ENCODE measurements at places on chromosomes 12 and 14. TPM values are rescaled to one million over a fixed set of nuclear protein-coding genes. Genes with fewer than 3 reads are reported as not detected.

GRCh38 chr12:121649819-121650353 is 19.6 kb downstream of the MORN3 start:
- DNase-seq, result peak; percentile 58

DNA sequence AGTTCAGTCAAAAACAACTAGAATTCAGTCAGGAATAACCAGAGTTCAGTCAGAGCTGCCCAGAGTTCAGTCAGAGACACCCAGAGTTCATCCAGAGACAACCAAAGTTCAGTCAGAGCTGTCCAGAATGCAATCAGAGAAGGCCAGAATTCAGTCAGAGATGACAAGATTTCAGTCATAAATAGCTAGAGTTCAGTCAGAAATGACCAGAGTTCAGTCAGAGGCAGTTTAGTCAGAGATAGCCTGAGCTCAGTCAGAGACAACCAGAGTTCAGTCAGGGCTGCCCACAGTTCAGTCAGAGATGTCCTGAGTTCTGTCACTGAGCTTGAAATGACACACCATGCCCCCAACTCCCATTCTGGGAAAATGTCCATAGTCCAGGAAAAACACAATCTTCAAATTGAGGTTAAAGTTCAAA is 1102.8 kb downstream of the BCL11B start:
- DNase-seq, result no peak

GRCh38 chr12:104006929-104007328 is 41.3 kb downstream of the TDG start:
- no peak for DNase-seq

GRCh38 chr14:93970585-93970964 is 5.8 kb downstream of the ASB2 start:
- peak; percentile 80 for DNase-seq

DNA sequence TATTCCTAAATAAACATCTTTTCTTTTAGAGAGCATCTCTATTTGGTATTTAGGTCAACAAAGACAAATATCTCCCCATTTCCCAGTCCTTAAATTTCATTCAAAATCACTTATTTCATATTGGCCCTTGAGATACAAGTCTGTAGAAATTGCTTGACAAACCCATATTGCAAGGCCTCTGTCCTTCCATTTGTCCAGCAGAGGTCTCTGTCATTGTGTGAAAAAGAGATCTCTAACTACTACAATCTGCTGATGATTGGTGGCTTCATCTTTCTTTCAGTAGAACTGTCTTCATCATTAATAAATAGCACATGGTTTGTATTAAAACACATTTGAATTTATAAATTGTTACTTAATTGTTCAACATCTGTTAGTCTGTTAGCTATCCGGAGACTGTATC is 252.6 kb downstream of the ACSS3 start:
- no peak for DNase-seq

- DNase-seq, result no peak
These were observed 63.5 kb upstream of the MBIP start for GRCh38 chr14:36383767-36384431.

DNA sequence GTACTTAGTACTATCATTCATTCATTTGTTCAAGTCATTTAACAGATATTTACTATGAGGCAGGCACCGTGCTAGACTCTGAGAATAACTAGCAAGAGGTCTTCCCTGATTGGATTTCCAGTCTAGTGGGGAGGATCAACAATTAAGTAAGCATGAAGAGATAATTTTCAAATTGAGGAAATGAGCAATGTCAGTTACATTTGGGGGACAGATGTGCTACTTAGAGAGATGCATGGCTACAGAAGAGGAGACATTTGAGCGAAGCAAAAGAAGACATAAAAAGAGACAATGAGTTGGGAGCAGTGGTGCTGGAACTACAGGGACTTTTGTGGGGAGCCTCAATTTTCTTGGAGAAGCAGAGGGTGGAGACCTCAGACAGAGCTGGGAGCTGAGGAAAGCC is 7.7 kb downstream of the KCNA5 start:
- no peak for DNase-seq

POTEG gene
- total RNA-seq, result not detected

DNA sequence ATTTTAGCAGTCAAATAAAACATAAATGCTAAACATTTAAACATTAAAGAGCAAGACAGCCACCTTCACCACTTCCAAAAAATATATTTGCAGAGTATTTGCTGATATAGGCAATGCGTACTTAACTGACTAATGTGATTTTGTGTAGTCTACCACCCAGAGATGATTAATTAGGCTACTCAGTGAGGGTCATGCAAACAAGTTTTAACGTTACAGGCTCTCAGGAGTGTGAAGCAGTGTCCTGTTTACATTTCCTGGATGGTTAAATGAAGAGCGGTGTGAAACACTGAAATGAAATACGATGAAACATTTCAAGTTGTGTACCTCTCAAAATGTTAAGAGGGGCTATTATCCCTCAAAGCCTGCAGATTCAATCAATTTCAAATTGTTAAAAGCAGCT is 165.8 kb upstream of the LRIG3 start:
- DNase-seq, result no peak

- no peak for DNase-seq
These were observed 39.9 kb downstream of the DNAI7 start for GRCh38 chr12:25155022-25155576.

NTN4 gene
- total RNA-seq, result 0.25 TPM

GRCh38 chr14:56102941-56103340 is 15.3 kb upstream of the PELI2 start:
- DNase-seq, result no peak

- DNase-seq, result no peak
These were observed 370.2 kb upstream of the CCDC196 start for GRCh38 chr14:66115740-66116502.

- no peak for DNase-seq
These were observed 77.6 kb upstream of the NID2 start for GRCh38 chr14:52146504-52146903.

LPAR5 gene
- total RNA-seq, result 8.0 TPM

DNA sequence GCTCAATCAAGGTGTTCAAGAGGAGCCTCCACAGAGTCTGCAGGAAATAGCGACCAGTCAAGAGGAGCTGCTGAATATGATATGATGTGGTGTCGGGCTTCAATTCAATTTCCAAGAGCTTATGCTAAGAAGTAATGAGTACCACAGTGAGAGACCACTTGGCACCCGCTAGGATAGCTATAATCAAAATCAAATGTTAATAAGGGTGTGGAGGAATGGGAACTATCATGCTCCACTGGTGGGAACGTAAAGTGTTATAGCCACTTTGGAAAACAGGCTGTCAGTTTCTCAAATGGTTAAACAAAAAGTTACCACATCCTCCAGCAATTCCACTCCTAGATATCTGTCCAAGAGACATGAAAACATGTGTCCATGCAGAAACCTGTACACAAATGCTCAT is 6.7 kb downstream of the POLR3B start:
- DNase-seq, result no peak

GUCY2C gene
- not detected for total RNA-seq

NANOG gene
- total RNA-seq, result not detected

DNA sequence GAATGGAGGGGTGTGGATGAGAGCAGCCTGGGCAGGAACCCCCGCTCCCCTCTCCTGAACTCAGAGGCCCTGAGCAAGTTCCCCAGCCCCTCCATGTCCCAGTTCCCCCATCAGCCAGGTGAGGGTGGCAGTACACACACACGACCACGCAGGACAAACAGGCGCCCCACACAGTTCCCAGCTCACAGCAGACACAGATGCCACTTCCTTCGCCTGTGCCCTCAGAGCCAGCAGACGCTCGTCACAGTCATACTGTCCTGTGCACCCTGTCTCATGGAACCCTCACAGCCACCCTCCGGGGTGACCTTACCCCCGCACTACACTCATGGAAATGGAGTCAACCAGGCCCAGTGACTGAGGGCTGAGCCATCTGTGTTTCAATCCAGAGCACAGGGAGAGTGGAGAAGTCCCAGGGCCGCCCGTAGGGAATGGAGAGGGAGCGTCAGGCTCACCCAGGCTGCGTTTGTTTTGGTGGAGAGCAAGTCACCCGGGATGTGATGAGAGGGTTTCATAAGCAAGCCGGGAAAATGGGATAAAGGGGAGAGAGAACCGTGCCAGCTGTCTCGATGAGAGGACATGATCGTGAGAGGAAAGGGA is 47.5 kb upstream of the DYNC1H1 start:
- DNase-seq, result no peak

DNA sequence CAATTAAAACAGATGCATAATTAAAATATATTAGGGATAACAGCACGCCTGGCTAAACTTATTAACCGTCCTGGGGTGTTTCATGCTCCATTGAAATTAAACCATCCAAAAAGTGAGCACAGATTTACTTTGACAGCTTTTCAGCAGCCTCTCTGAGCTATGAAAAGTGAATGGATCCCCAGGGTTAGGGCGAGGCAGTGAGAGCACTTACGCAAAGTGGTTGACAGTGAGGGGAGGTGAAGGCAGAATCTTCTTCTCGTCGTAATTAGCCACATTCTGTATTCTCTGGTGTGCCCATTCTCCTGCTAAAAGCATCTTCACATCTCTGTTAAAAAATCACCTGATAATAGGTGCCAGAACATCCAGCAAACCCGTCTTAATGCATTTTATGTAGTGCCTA is 1.9 kb downstream of the TMTC2 start:
- no peak for DNase-seq

C1RL gene
- 26.5 TPM for total RNA-seq

DNA sequence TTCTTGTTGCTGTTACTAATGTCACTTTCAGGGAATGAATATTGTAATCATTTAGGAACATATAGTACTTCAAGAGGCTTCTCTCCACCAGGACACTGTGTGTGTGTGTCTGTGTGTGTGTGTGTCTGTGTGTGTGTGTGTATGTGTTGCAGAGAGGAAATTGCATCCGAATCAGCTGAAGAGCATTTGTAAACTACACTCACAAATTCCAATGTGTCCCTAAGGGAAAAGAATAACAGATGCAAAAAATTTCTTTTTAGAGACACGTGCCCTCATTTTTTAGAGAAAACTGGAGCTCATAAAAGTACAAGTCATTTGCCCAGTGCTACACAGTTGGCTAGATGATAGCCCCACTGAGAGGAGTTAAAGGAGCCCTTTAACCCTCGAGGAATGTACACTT is 168.8 kb downstream of the ANO4 start:
- DNase-seq, result no peak

GALNT8 gene
- 1.8 TPM for total RNA-seq

- DNase-seq, result no peak
These were observed 1006.7 kb downstream of the DIO2 start for GRCh38 chr14:79204591-79204990.

SLC11A2 gene
- 36.4 TPM for total RNA-seq

CCNT1 gene
- total RNA-seq, result 57.4 TPM

OTX2 gene
- not detected for total RNA-seq

DNA sequence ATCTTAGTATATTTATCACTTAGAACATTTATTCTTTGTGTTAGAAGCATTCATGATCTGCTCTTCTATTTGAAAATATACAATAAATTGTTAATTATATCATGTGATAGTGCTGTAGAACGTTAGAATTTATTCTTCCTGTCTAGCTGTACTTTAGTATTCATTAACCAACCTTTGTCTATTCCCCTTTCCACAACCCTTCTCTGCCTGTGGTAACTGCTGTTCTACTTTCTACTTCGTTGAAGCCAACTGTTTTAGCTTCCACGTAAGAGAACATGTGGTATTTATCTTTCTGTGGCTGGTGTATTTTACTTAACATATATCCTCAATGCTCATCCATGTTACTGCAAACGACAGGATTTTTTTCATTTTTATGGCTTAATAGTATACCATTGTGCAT is 18.1 kb downstream of the TBC1D15 start:
- DNase-seq, result no peak

GRCh38 chr12:11108862-11109261 is 16.7 kb upstream of the TAS2R43 start:
- DNase-seq, result no peak

TMEM229B gene
- total RNA-seq, result 10.4 TPM

DNA sequence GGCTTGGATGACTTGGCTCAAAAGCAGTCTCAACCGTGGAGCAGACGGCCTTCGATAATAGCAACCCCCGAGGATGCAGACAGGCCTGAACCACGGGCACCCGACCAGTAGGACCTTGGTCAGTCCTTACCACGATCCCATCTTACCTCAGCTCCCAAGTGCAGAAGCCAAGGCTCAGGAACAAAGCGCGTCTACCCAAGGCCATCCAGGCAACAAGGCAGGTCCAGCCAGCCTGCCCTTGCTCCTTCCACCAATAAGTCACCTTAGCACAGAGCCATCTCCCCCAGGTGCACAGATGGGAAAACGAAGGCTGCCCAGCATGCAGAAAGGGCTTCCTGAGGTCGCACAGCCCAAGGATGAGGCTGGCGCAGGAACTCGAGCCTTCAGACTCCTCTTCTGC is 77.3 kb downstream of the BCL11B start:
- DNase-seq, result no peak

ENDOU gene
- not detected for total RNA-seq

GNB3 gene
- not detected for total RNA-seq

DNA sequence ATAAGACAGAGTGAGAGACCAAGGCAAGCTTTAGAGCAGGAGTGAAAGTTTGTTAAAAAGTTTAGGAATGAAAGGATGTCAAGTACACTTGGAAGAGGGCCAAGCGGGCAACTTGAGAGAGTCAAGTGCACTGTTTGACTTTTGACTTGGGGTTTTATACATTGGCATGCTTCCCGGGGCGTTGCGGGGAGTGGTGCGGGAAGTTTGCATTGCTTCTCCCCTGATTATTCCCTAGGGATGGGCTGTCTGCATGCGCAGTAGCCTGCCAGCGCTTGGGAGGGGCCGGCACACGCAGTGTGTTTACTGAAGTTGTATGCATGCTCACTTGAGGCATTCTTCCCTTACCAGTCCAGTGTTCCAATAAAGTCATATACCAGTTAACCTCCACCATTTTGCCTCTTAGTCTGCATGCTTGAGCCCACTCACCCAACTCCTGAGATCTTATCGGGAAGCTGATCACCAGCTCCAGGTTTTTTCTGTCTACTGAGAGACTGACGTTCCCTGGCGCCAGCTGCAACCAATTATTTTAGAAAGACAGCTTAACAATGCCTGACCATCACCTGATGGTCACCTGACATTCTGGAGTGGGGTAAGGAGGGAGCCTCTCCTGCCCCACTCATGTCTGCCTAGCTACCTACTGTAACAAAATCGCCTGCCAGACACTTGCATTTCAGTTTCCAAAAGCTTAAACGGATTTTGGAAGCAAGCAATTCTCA is 53.2 kb downstream of the DACT1 start:
- no peak for DNase-seq

GRCh38 chr12:80698256-80698655 is 9.2 kb upstream of the MYF6 start:
- no peak for DNase-seq

- DNase-seq, result no peak
These were observed 29.7 kb downstream of the LGR5 start for GRCh38 chr12:71469258-71469750.

DNA sequence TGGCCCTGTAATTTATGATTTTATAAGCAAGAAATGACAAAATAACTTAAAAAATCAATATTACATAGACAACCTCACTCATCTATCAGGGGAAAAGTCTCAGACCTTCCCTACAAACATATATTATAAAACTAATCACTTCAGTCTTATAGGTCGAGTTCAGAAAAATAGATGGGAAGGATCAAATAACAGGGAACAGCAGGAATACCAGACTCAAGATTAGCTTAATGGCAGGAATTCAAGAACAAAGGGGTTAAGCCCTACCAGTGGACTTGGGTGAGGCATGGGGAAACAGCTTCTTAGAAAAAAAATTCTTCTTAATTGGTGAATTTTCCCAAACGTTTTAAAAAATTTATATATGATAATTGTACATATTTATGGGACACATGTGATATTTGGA is 51.6 kb upstream of the CRY1 start:
- no peak for DNase-seq

KRT5 gene
- total RNA-seq, result not detected

IL26 gene
- 3.3 TPM for total RNA-seq

CLSTN3 gene
- 152 TPM for total RNA-seq
